ENCODE measurements at places on chromosomes 16 and 17.

DNA sequence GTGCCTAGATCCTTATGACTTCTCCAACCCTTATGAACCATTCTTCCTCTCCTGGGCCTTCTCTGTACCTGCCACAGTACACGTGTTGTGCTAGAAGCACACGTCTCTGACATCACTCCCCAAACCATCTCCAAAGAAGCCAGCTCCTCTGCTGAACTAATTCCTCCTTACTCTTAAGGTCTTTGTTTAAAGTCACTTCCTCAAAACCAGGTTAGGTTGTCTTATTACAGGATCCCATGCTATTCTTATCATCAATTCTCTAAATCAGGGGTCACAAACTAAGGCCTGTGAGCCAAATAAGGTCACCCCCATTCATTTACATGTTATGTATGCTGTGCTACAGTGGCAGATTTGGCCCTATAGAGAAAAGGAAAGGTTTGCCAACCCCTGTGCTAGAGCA is 4.0 kb downstream of the SUPT6H start:
- no peak for DNase-seq

DNA sequence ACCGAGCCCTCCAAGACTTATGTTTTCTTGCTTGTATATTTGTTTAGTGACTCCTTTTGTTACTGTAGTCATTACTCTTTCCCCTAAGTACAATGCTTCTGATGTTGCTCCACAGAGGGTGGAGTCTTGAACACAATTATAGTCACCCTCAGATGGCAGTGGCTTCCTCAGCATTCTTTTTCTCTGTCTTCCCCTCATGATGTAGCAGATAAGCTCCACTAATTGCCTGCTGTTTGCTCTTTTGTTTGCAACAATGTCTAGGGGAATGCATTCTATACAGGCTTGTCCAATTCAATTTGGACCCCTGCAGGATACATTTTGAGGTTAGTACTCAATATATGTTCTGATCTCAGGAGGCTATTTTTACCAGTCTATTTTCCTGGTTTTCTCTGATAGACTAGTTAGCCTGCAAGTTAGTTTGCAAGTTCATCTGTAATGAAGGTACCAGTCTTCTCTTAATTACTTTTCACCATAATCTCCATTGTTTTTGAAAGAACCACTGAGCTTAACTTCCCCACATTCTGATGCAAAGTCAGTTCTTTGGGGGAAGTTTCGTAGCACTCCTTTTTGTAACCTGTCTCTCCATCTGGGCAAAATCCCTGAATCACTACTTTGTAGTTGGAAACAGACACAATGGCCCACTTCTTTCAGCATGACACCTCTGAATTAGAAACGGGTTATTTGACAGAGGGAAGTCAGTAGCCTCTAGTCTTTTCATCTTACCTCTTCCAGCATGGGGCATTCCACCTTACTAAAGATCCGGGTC is 1509.2 kb downstream of the CDH11 start:
- no peak for DNase-seq

- DNase-seq = no peak
Observed at GRCh38 chr16:26816266-26816665, 250.5 kb upstream of the C16orf82 start.

DNA sequence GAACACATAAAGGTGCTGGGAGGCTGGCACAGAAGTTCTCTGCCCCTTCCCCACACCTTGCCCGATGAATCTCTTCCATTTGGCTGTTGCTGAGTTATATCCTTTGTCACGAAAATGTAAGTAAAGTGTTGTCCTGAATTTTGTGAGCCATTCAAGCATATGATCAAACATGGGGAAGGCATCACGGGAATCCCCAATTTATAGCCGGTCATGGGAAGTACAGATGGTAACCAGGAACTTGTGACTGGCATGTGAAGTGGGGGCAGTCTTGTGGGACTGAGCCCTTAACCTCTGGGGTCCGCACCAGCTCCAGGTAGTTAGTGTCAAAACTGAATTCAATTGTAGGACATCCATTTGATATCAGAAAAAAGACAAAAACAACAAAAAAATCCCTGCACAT is 13.2 kb downstream of the TOM1L2 start:
- no peak for DNase-seq

- DNase-seq = no peak
Observed at GRCh38 chr17:80566054-80566400, 21.4 kb downstream of the RPTOR start.

- no peak for DNase-seq
Observed at GRCh38 chr17:76376318-76377133, 7.9 kb upstream of the SPHK1 start.

- no peak for DNase-seq
Observed at GRCh38 chr16:30924076-30924912, 922 bp downstream of the FBXL19 start.
